NCI-H1092 (cell line): ENCODE measurements at places on chromosomes 4 and X.

GRCh38 chrX:134144231-134144630 lies 92.8 kb upstream of the CCDC160 start:
- no peak for DNase-seq

- no peak for DNase-seq
These were observed 111.7 kb upstream of the RPS6KA3 start for GRCh38 chrX:20378233-20378920.

DNA sequence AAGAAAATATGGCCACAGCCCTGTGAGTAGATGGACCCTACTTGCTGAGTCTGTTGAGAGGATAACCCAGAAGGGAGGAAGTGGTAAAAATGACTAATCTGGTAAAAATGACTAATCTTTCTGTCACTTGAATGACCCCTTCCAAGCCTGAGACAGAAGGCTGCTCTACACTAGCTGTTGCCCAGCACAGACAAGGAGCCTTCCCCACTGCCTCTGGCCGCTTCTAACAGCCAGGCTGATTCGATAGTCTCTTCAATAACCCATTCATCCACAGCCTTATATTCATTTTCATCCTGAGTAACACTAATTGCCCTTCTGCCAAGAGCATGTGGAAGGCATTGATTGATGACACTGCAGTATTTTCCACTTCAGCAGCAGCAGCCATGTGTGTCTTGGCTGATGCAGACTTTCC lies 18.4 kb downstream of the MAGEB17 start:
- DNase-seq: no peak

GRCh38 chrX:125786316-125786715 lies 379.8 kb downstream of the DCAF12L2 start:
- no peak for DNase-seq

GRCh38 chr4:186068581-186069348 lies at the start of gene TLR3:
Gene TLR3 (plus strand): TSS chr4:186069156. CDS start chr4:186076620, 7,464 bp downstream.
- no peak for DNase-seq

GRCh38 chr4:104818579-104818978 lies 323.9 kb upstream of the CXXC4 start:
- DNase-seq: no peak

GRCh38 chr4:7154351-7154981 lies 37.9 kb upstream of the SORCS2 start:
- no peak for DNase-seq

GRCh38 chrX:39843318-39843717 lies 254.4 kb downstream of the BCOR start:
- no peak for DNase-seq

DNA sequence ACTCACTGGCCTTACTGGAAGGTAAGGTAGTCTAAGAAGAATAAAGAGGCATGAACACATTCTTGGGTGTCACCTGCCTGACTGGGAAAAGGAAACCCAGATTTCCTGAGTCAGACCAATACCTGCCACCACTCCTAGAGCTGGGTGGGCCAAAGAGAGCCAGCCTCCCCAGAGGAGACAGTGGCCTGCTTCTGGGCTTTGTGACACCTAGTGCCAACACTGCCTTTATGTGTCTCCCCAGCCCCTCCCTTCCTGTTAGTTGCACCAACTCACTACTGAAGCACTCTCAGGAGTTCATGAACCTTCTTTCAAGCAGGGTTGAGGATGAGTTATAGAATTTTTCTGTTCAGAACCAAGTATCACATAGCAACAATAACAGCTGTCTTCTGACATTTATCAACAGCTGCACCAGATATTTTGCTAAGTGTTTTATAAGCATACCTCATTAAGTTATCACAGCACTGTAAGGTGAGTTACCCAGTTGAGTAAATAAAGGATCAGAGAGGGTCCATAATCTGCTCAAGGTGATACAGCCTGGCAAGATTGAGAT lies 77.6 kb upstream of the ETNPPL start:
- no peak for DNase-seq
